B cell (primary cell): ENCODE measurements at places on chromosomes 1 and 21.

DNA sequence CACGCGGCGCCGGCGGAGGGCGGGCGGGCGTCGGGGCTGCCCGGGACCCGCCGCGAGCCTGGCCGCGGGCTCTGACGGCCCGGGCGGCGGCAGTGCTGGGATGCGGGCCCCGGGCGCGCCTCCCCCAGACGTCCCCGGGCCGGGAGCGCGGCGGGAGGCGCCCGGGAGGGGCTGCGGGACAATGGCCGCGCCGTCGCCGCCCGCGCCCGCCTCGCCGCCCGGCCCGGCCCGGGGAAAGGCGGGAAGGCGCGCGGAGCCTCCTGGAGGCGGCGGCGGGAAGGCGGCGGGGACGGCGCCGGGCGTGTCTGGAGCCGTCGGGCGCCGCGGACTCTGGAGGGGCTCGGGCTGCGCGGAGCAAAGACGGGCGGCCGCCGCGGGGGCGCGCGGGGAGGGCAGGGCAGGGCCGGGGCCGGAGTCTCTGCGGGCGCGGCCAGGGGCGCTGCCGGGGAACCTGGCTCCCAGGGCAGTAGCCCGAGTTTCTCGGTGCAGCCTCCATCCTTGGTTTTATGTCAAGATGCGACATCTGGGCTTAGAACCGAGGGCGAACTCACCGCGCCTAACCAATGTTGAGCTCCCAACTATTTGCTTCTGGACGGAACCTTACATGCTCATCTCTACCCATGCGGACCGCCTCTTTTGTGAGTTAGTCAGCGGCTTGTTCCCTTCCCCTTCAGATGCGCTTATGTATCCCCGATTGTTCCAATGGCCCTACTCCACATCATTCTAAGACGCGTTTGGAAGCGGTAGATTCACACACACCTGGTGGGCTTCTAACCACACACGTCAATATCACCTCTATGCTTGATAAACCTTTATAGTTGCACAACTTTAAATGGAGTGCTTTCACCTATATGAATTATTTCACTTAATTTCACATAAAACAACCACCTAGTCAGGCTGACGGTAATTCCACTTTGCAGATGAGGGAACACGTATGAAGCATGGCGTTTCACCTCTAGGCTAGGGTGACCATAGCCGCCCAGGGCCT is 651 bp downstream of the ZBTB8A start:
- DNase-seq: peak; percentile 45

- DNase-seq: no peak
Measured at GRCh38 chr1:218698141-218698540, 353.0 kb downstream of the TGFB2 start.

- no peak for DNase-seq
Measured at GRCh38 chr1:40658751-40659648, 6.5 kb downstream of the RIMS3 start.

GRCh38 chr1:209038316-209038715 is 545.2 kb upstream of the CAMK1G start:
- DNase-seq: no peak

DNA sequence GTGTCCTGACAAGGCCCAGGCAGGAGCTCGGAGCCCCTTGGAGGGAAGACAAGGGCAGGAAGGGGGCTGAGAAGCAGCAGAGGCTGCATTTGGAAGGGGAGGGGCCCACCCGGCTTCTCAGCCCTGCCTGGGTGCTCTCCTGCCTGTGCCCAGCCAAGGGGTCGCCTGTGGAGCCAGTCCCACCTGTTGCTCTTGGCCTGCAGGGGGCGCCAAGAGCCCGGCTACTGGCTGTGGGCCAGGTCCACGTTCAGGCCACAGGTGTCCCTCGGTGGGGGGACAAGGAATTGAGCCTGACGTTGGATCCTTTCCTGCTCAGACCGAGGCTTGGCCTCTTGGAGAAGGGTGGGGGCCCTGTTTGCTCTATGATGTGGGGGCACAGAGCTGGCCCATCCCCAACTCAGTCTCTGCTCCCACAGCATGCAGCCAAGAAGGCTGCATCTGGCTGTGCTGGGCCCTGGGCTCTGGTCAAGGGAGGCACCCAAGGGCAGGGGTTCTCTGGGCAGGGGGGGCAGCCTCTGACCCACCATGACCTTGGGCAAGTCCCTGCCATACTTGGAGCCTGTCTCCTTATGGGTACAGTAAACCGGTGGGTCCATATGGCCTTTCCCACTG is 10.9 kb downstream of the WNT4 start:
- DNase-seq: peak; percentile 73

- DNase-seq: no peak
Measured at GRCh38 chr1:240190881-240191401, 99.3 kb downstream of the FMN2 start.

DNA sequence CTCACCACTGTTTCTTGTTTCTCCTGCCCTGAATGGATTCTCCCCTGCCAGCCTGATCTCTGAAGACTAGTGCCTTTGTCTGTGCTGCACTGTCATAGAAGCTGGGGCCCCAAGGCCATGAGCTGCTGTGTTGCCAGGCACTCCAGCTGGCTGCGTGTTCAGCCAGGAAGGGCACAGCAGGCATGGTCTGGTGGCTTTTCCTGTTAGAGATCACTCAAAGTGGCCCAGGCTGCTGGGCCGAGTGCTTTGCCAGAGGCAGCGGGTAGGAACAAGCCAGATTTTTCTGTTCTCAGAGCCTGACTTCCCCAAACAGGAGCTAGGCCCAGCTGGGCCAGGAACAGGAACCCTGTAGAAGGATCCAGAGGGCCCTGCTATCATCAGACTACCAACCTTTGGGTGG is 5.2 kb downstream of the ADPRS start:
- no peak for DNase-seq

- DNase-seq: no peak
Measured at GRCh38 chr1:26032656-26033357, 11.2 kb downstream of the EXTL1 start.

DNA sequence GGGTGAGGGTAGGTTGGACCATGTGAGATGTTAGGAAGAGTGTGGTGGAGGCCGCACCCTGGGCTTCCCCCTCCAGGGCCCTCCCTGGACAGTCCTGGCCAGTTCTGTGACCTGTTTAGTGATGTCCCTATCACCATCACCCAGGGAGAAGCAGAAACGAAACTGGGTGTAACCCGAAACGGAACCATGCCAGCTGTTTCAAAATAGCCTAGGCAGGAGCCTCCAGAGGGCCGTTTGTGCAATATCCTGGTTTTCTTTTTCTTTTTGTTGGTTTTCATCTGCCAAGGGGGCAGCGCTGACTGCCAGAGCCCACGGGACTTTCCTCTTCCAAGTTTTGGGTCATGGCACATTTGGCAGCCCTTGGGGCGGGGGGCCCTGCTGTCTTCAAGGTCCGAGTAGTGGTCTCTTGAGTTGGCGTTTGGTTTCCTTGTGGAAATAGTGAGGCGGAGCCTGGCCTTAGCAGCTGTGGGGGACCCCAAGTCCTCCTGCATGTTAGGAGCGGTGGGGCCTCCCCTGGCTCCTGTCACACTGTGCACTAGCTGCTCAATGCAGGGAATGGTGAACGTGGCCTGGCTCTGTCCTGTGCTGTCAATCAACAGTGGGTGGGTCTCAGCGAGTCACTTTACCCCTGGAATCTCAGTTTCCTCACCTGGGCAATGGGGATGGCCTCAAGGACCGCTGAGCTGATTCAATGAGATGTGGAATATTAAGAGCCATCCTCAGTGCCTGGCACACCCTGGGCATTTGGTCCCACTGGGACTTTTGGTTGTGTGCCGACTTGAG is 90.7 kb downstream of the ARHGEF10L start:
- DNase-seq: peak; percentile 36

- peak; percentile 25 for DNase-seq
Measured at GRCh38 chr1:167412920-167413319, 105.4 kb downstream of the CD247 start.

- no peak for DNase-seq
Measured at GRCh38 chr1:89708751-89709375, 75.9 kb downstream of the LRRC8C start.

GRCh38 chr1:177620636-177621190 is 349.1 kb downstream of the SEC16B start:
- no peak for DNase-seq

- peak; percentile 48 for DNase-seq
Measured at GRCh38 chr1:234488054-234489006, 9.4 kb upstream of the TARBP1 start.

DNA sequence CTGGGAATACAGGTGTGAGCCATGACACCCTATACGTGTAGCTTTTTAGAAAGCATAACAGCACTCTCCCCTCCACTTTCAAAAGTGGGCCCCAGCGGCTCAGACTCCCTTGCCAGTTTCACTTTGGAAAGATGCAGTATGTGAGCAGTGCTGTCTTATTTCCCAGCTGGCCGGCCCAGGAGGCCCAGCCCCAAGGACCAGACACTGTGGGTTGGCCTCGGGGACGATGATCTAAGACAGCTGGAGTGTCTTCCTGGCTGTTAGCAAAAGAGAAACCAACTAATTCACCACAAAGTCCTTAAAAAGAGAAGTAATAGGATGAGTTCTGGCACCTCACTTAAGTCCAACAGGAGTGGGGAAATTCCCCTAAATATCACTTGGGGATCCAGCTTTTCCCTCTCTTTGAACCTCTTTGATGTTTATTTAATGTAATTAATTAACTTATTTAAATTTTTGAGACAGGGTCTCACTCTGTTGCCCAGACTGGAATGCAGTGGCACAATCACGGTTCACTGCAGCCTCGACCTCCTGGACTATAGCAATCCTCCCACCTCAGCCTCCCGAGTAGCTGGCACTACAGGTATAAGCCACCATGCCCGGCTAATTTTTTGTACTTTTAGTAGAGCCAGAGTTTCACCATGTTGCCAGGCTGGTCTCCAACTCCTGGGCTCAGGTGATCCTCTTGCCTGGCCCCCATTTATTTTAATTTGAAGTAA is 17.6 kb upstream of the CLIC4 start:
- peak; percentile 65 for DNase-seq

DNA sequence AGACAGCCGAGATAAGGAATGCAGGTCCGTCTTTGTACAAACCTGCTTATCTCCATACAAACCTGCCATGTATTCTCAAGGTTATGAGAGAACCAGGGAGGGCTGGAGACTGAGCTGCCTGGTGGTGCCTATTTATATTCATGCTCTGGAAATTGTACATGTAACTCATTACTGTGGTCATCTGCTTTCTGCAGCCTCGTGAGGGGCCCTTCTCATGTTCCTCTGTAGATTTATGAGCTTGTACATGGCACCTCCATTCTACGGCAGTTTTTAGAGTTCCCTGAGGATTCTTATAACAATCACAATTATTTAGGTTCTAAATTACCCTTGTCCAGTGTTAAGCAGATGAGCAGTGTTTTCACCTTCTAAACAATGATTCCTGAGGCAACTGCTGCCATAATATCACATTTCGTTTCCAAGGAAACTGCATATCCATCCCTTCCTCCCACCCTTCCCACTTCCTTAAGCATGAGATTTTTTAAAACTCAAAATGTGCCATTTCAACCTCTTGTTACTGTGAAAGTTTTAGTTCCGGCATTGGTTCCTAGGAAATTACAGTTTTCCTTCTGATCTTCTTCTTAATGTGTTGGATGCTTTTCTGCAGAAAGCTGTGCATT is 112.1 kb downstream of the ST6GALNAC3 start:
- DNase-seq: no peak

- no peak for DNase-seq
Measured at GRCh38 chr1:161082996-161083747, 6.2 kb downstream of the NECTIN4 start.

- no peak for DNase-seq
Measured at GRCh38 chr1:147086129-147086528, 86.1 kb downstream of the PRKAB2 start.
